Stimulated activated CD8-positive, alpha-beta memory T cell treated with anti-CD3 and anti-CD28 coated beads, Interleukin-7, amount 100 ng/mL, for 48 hours (primary cell): ENCODE measurements at places on chromosomes 4 and X.

GRCh38 chr4:88010966-88011365 is 3.5 kb downstream of the PKD2 start:
- DNase-seq = no peak

DNA sequence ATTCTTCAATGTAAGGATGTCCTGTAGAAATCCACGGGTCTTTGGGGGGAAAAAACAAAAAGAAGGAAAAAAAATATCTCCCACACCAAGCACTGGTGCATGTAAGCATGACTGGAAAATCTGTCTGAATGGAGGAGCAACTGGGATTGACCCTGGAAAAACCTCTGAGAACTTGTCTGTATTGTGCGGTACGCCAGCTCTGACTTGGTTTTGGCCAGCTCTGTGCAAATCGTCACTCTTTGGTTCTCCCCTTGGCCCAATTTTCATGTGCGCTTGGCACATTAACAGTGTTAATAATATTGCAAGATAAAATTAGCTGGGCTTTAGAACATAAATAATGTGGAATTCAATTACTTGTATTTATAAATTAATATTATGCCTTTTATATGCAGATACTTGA is 231.2 kb upstream of the HAND2 start:
- no peak for DNase-seq

GRCh38 chrX:69173906-69174305 is 8.7 kb upstream of the PJA1 start:
- no peak for DNase-seq

DNA sequence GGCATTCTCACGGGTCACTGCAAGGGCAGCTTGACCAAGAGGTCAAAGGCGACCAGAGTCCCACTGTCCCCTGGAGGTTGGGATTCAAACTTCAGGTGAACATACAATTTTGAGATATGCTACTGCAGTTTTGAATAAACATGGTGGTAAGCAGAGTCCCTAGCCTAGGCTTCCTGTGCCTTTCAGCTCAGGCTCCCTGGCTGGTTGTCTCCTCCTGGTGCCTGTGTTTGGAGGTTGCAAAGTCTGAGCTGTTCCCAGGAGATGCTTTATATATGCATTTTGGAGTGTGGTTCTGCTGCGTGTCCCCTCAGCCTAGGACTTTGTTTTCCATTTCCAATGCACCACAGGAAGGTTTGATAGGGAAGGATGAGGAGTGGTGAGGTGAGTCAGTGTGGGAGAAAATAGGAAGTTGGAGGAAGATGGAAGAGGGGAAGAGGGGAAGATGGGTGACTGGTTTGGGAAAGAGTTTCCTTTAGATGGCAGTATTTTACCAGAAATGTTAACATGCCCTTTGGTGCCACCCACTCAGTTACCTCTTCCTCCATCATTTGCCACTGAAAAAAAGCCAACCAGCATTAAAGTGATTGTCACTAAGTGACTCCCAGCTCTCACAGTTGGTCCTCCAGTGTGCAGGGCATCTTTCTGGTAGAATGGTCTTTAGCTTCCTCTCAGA is 211.7 kb upstream of the AGTR2 start:
- no peak for DNase-seq

GRCh38 chrX:23727206-23727605 is 15.9 kb downstream of the ACOT9 start:
- DNase-seq = no peak

GRCh38 chr4:111174331-111174730 is 551.5 kb upstream of the PITX2 start:
- DNase-seq = no peak

GRCh38 chrX:145729635-145730034 is 88.0 kb upstream of the SLITRK2 start:
- no peak for DNase-seq

DNA sequence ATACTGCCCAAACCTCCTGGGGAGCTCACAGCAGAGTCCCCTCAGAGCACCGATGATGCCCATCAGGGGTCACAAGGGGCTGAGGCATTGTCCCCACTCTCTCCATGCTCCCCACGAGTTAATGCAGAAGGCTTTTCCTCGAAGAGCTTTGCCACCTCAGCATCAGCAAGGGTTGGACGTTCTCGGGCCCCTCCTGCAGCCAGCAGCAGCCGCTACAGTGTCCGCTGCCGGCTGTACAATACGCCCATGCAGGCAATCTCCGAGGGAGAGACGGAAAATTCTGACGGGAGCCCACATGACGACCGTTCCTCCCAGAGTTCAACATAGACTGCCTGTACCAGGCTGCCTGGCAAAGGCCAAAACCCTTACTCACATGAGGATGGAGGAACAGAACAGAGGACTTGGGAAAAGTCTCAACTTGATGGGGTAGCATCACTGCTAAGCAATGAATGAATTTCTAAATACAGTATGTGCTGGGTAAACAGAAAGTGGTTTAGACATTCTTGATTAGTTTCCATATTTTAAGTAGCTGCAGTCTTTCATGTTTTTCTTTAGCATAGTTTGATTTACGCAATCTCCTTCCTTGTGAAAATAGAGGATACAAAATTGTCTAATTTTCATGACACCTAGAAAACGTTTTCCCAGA is 5.0 kb upstream of the SCML1 start:
- no peak for DNase-seq

- no peak for DNase-seq
Observed at GRCh38 chrX:19705196-19705769, 182.1 kb downstream of the SH3KBP1 start.

DNA sequence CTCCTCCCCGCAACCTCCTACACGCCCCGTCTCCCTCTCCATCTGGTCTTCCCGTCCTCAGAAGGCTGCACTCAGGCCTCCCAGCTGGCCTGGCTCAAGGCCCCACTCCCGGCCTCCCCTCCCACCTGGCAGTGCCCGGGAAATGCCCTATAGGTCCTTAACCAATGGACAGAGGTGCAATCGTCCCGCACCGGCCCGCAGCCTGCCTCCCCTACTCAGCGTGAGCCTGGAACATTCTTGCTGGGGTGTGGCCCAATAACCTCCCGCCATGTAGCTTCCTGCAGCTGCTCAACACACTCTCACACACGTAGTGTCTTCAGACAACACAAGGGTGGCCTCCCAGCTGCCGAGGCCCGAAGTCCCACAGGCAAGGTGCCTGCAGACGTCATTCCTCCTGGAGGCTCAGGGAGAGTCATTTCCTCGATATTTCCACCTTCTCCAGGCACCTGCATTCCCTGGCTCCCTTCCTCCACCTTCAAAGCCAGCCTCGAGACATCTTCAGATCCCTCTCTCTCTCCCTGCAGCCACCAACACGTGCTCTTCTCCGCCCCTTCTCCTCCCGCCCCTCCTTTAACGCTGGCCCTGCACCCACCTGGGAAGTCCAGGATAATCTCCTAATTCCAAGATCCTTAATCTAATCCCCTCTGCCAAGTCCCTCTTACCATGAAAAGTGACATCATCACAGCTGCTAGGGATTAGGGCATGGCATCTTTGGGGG is 56.2 kb downstream of the ADRA2C start:
- DNase-seq = no peak

- no peak for DNase-seq
Observed at GRCh38 chrX:153732401-153732800, 7.7 kb downstream of the ABCD1 start.

GRCh38 chr4:1352567-1352900 is 5.5 kb downstream of the UVSSA start:
- DNase-seq = no peak

DNA sequence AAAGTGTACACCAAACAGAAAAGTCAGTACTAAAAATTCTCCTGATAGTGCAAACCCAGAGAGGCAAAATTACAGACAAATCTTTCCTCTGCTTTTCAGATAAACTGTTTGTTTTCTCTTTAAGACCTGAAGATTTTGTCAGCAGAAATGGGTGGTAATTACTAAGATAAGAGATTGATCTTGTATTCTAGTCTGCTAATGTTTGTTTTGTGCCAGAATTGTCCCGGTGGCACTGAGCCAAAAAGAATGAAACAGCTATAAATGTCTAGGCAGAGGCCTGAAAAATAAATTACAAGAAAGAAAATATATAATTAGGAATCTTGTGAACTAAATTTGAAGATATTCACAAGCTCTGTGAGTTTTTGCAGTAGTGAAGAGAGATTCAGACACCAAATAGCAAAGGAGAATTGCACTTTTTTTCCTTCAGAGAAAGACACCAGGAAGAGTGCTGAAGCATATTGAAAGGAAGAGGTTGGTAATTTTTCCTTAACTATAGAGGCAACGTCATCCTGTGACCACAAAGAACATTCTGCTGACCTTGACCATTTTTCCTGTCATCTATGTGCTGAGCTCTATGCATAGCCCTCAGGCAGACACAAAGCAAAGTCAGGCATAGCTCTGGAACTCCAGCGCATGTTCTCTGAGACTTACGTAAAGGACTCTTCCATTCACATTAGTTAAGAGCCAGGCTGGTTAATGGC is 314.5 kb upstream of the RASGEF1B start:
- no peak for DNase-seq

GRCh38 chr4:72582853-72583252 is 13.8 kb upstream of the ADAMTS3 start:
- DNase-seq = no peak

DNA sequence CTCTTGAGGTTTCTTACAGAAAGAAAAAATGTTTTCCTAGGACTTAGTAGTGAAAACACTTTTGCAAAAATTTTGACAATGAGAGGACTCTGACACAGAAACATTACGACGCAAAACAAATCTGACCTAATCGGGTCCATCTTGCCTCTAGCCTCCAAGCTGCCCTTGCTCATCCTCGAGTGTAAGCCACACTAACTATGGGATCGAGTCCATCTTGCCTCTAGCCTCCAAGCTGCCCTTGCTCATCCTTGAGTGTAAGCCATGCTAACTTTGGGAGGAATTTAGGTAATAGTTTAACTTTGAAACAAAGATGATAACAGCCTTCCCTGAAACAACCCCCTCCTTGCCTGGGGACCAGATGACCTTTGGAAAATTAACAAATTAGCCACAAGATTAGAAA is 100.3 kb upstream of the FRG1 start:
- no peak for DNase-seq

DNA sequence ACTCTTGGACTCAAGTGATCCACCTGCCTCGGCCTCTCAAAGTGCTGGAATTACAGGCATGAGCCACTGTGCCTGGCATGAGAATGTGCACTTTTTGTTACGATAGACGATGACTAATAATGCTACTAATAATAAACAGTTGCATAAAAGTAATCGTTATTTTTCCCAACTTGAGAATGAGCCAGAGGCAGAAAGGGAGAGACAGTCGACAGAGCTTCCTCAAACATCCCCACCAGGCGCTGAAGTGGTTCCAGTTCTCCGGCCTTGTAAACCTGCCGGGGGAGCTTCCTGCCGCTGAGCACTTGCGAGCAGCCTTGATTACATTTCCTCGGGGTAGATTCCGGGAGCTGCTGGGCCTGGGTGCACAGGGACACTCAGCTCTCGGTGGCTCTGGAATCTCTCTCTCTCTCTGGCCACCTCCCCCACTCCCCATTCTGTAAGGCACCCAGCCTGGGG is 8.9 kb upstream of the HTRA3 start:
- DNase-seq = no peak

GRCh38 chrX:16061296-16061695 is 62.1 kb upstream of the GRPR start:
- DNase-seq = no peak

- no peak for DNase-seq
Observed at GRCh38 chrX:129877401-129877800, 28.6 kb upstream of the UTP14A start.

- no peak for DNase-seq
Observed at GRCh38 chr4:161273607-161274006, 890.2 kb downstream of the FSTL5 start.

DNA sequence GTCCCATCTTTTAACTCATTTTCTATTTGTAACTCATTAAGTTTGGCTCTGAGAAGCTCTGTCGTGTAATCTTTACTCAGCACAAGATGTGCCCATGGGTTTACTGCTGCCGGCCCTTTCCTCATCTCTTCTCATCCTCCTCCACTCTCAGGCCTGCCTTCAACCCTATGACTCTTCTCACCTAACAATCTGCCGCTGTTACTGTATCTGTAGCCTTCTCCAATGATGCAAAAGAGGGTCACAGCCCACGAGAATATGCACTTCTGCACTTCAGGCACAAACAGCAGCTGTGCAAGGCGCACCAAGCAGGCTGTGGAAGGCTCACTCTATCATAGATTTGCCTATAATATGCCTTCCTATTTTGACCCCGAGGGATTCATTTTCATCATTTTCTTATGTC is 546.5 kb upstream of the GALNTL6 start:
- no peak for DNase-seq

DNA sequence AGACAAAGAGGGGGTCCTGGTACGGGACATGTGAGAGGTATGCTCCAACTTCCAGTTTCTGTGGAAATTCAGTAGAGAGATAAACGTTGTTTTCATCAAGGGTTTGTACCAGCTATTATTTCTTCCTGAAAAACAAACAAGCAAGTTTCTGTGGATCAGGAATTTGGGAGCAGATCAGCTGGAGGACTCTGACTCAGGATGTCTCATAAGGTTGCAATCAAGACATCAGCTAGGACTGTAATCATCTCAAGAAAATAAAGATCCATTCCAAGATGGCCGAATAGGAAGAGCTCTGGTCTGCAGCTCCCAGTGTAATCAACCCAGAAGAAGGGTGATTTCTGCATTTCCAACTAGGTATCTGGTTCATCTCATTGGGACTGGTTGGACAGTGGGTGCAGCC is 23.5 kb upstream of the NFKB1 start:
- DNase-seq = no peak

GRCh38 chr4:160141206-160141605 is 1038.3 kb downstream of the RAPGEF2 start:
- DNase-seq = no peak

- DNase-seq = no peak
Observed at GRCh38 chrX:65035446-65035770, 59.2 kb upstream of the ZC4H2 start.

GRCh38 chrX:52556741-52557140 is 39.9 kb upstream of the XAGE1B start:
- DNase-seq = no peak

DNA sequence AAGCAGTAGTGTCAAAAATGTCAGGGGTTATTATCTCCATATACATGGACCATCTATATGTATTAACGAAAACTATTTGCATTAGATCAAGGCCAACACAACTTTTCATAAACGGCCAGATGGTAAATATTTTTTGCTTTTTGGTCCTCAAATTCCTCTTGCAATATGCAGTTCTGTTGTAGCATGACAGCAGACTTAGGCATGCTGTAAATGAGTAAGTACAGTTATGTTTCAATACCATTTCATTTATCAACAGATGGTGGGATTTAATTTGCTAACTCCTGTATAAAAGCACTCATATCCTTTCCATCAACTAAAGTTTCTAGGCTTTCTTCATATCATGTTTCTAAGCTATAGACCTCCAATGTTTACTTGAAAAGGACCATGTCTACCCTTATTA is 208.1 kb downstream of the ANKRD50 start:
- no peak for DNase-seq

DNA sequence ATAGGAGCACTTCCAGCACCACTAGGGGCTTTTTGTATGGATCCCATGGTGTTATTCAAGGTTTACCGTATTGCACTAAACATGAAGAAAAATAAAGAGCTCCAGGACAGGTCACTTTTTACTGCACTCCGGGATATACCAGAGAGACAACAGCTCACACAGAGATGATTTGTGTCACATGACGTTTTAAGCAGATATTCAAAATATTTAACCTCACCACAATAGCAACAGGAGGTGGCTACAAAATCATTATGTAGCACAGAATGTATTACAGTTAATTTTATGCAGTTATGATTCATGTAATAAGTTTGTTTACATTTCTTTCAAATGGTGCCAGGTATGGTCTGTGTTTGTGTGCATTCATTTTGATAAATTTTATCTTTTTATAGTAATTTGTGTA is 100.6 kb downstream of the LUZP4 start:
- DNase-seq = no peak
